Activated naive CD4-positive, alpha-beta T cell treated with anti-CD3 and anti-CD28 coated beads for 36 hours (primary cell): ENCODE measurements at places on chromosomes 12 and 14.

- DNase-seq: no peak
These were observed 411.1 kb downstream of the SYT1 start for GRCh38 chr12:79275631-79276030.

DNA sequence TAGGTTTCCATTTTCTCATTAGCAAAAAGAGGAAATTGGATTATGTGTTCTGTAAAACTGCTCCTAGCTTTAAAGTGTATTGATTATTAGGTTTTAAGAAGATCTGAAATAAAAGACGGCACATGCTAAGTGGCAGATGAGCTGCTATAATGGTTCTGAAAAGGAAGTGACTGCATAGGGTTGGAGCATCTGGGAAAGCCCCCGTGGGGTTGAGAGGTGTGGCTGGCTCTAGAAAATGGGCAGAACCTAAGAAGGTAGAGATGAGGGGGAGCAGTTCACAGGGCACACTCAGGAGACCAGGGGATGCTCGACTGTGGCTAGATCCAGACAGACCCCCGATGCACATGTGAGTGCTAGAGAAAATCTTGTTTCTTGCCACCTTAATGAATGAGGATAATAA, 1.9 kb downstream of the IFNG-AS1 start:
- peak; percentile 74 for DNase-seq

- DNase-seq: no peak
These were observed 20.2 kb downstream of the E2F7 start for GRCh38 chr12:77045183-77045582.

DNA sequence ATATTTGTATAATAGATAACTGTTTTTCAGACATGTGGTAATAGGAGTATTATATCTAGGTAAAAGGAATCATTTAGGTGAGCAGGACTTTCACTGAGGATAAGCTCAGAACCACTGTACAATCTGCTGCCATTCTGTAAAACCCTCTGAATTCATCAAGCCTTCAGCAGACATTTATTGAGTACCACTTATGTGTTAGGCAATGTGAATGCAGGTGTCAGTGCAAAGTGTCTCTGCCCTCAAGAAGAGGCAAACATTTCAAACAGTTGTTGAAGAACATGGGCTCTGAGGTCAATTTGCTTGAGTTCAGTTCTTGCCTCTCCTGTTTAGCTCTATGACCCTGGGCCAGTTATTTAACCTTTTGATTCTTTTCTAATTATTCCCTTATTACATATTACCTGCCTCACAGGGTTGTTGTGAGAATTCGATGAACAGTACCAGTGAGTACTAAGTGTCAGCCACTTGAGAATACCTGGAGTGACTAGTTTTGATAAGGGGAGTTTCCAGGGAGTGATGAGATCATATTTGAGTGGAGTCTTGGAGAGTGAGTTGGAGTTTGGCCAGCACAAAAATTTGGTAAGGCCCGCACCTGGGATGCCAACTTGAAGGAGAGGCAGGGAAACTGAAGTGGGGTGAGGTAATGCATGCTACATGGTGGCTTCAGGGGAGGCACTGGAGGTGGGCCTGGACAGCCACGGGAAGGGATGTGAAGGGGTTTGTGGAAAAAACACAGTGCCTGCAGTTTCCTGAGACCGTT, 33.7 kb downstream of the RASSF8 start:
- no peak for DNase-seq

GRCh38 chr12:43882578-43883178, 46.8 kb downstream of the TMEM117 start:
- DNase-seq: peak; percentile 48
